Psoas muscle (tissue), 8 donors: ENCODE measurements at places on chromosomes 7 and 10. TPM values are rescaled to one million over a fixed set of nuclear protein-coding genes. Genes with fewer than 3 reads are reported as not detected.

The CALHM1 gene
- not detected for total RNA-seq

The RBP3 gene
- not detected for total RNA-seq

The WEE2 gene
- total RNA-seq = not detected

- DNase-seq = no peak
These were observed 81.1 kb upstream of the SAMD8 start for GRCh38 chr10:75030371-75030770.

- no peak for DNase-seq
These were observed 1.4 kb downstream of the OPN1SW start for GRCh38 chr7:128774029-128774689.

- no peak for DNase-seq
These were observed 43.1 kb downstream of the CUX1 start for GRCh38 chr7:101860316-101861217.

DNA sequence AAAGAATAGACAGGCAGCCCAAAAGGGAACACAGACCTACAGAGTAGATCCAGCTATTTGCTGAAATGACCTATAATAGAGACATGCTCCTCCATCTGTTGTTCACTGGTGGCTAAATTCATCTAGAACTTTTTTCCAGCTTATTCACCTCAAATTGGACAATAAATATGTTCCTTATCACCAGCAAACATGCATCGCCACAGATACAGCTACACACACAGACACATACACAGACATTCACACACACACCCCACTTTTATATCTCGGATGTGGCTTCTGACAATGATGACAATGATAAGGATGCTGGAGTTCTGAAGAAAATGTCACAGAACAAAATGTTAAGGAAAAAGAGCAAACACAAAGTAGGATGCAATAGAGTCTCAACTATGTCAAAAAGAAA is 175.4 kb downstream of the LSM5 start:
- no peak for DNase-seq

GRCh38 chr10:15729890-15730289 is 10.2 kb upstream of the ITGA8 start:
- no peak for DNase-seq

The ACHE gene
- 21.4 TPM for total RNA-seq

DNA sequence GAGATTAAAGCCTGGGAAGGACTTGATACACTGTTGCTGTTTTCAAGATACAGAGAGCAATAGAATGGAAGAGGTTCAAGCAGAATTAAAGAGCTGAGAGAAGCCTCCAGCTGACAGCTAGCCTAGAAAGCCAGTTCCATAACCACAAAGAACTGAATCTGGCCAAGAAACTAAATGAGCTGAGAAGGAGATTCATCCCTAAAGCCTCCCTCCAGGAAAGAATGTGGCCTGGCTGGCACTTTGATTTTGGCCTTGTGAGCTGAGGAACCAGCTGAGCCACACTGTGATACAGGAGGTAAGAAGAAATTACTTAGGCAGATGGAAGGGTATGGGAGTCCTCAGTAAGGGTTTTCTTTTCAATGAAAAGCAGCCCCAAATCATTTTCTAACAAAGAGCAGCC is 324.1 kb downstream of the PHF14 start:
- DNase-seq = no peak

The TMEM26 gene
- 0.99 TPM for total RNA-seq

- DNase-seq = no peak
These were observed 2.8 kb upstream of the WAPL start for GRCh38 chr10:86524225-86524962.
